ENCODE measurements at places on chromosomes 2 and 18. TPM values are rescaled to one million over a fixed set of nuclear protein-coding genes. Genes with fewer than 3 reads are reported as not detected.
A peak's percentile ranks its signal among the peaks of the same experiment; 100 is the strongest.

GRCh38 chr2:64637931-64638330, 15.8 kb downstream of the SERTAD2 start:
- peak overlapping the region; percentile 68 for H3K4me3 ChIP-seq
- peaks cover 42% of the 10 kb centered on the region for H3K36me3 ChIP-seq
- no peak for DNase-seq
- H3K27me3 ChIP-seq, result no peaks in the 10 kb centered on the region
- H3K27ac ChIP-seq, result peak overlapping the region; percentile 94
- peaks cover 88% of the 10 kb centered on the region for H3K4me1 ChIP-seq

DNA sequence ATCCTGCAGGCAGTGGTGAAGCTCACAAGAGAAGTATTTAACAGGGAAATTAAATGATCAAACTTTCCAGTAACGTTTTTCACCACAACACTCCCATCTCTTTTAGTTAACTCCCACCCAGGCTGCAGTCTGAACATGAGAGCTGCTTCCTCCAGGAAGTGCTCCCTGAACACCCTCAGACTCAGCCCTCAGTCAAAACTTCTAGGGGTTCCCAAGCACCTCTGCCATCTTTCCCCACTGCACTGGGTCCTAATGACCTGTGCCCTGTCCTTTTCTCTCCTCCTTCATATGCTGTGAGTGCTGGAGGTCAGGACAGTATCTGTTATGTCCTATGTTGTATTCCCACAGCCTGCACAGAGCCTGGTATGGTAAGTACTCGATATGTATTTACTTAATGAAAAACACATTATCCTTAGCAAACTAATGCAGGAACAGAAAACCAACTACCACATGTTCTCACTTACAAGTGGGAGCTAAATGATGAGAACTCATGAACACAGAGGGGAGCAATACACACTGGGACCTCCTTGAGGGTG, 49.2 kb upstream of the ASPRV1 start:
- H3K36me3 ChIP-seq, result peaks cover 14% of the 10 kb centered on the region
- no peak overlapping the region for H3K4me3 ChIP-seq
- peaks cover 11% of the 10 kb centered on the region for H3K4me1 ChIP-seq

- H3K4me3 ChIP-seq, result no peak overlapping the region
- H3K27me3 ChIP-seq, result no peaks in the 10 kb centered on the region
- no peaks in the 10 kb centered on the region for H3K4me1 ChIP-seq
- no peak for DNase-seq
- H3K27ac ChIP-seq, result no peak overlapping the region
Observed at GRCh38 chr2:133651861-133652260, 83.6 kb upstream of the NCKAP5 start.

- H3K36me3 ChIP-seq, result no peaks in the 10 kb centered on the region
- no peak overlapping the region for H3K27ac ChIP-seq
- H3K4me1 ChIP-seq, result no peaks in the 10 kb centered on the region
Observed at GRCh38 chr2:138213084-138213483, 248.8 kb downstream of the HNMT start.

DNA sequence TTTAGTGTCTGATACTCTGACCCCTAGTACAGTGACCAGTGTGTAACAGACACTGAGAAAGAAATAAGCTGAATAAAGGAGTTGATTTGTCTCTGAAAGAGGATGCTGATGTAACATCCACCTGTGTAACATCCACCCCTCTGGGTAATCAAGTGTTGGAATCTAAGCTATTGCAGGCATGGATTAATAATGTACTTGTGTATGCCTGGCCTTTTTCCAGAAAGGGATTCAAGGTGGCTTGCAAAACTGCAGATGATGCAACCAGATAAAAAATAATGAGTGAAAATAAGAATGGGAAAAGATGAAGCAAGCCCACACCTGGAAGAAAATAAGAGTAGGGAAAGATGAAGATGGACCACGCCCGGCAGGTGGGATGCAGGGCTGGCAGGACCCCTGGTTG, 48.2 kb upstream of the FOXI3 start:
- no peaks in the 10 kb centered on the region for H3K27me3 ChIP-seq
- no peak for DNase-seq
- no peak overlapping the region for H3K27ac ChIP-seq
- H3K4me3 ChIP-seq, result no peak overlapping the region
- no peaks in the 10 kb centered on the region for H3K4me1 ChIP-seq

DNA sequence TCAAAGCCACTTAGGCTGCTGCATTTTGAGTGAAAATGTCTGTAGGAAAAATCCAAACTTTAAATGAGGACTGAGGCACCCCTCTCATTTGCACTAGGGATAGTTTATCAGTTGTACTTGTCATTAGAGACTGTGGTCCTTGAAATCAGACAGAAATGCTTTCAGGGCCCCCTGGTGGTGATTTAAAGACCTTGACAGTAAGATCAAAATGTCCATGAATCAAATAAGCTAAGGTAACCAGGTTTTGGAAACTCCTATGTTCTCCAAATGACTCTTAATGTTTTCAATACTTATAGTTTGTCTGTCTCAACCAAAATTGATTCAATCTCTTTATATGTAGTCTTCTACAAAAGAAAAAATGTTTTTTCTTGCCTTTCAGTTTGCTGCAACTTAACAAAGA, 28.8 kb upstream of the DDX18 start:
- no peak for DNase-seq
- no peak overlapping the region for H3K4me3 ChIP-seq
- H3K36me3 ChIP-seq, result no peaks in the 10 kb centered on the region
- no peaks in the 10 kb centered on the region for H3K27me3 ChIP-seq

DNA sequence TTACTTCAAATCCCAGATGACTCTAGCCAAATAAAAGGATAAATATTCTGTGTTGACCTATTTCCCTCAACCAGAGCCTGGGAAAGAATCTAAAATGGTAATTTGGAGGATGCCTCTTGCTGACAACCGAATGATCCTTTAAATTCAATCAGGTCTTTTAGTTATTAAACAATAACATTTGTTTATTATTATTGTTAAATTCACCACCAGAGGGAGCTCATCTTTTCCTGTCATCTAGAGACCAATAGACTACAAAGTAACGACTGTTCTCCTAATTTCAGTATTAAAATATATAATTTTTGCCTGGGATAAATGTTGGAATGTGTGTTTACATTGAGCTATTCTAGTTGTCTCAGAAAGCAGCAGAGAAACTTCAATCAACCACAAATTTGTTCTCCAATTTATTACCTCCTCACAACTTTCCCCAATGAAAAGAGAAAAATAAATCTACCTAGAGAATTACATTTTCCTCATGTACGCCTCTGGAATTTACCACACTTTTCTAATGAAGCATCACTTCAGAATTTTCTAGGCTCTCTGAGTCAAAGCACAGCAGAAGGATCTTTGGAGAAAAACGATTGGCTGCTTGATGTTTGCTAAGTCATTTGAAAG, 142.7 kb downstream of the SCG2 start:
- H3K4me3 ChIP-seq, result no peak overlapping the region
- H3K36me3 ChIP-seq, result no peaks in the 10 kb centered on the region
- no peak overlapping the region for H3K27ac ChIP-seq
- H3K27me3 ChIP-seq, result no peaks in the 10 kb centered on the region
- no peaks in the 10 kb centered on the region for H3K4me1 ChIP-seq

GRCh38 chr2:10668402-10669012, 21.3 kb downstream of the NOL10 start:
- no peak overlapping the region for H3K27ac ChIP-seq
- DNase-seq, result no peak
- no peaks in the 10 kb centered on the region for H3K27me3 ChIP-seq
- no peak overlapping the region for H3K4me3 ChIP-seq

GRCh38 chr18:8503248-8503647, 106.0 kb upstream of the RAB12 start:
- DNase-seq, result no peak
- no peak overlapping the region for H3K4me3 ChIP-seq
- peaks cover 26% of the 10 kb centered on the region for H3K27me3 ChIP-seq
- H3K27ac ChIP-seq, result no peak overlapping the region
- H3K36me3 ChIP-seq, result no peaks in the 10 kb centered on the region

SMC6 gene
- 127 TPM for total RNA-seq

CCDC121 gene
- 0.71 TPM for total RNA-seq

LRRTM4 gene
- not detected for total RNA-seq

Data from activated B cell treated with CpG ODN at 0.5 μM for 24 hours (primary cell).